ENCODE measurements at places on chromosomes 5 and 9.

- DNase-seq, result no peak
Measured at GRCh38 chr5:137268646-137269045, 230.5 kb downstream of the SPOCK1 start.

DNA sequence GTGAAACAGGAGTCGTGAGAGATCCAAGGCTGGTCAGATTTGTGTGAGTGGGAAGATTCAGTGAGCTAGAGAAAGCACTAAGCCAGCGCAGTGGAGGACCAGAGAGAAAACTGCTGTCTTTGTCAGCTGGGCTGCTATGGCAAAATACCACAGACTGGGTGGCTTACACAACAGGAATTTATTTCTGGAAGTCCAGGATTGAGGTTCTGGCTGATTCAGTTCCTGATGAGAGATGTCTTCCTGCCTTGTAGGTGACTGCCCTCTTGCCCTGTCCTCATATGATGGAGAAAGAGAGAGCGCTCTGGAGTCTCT is 24.2 kb upstream of the ANKRD33B start:
- no peak for DNase-seq

DNA sequence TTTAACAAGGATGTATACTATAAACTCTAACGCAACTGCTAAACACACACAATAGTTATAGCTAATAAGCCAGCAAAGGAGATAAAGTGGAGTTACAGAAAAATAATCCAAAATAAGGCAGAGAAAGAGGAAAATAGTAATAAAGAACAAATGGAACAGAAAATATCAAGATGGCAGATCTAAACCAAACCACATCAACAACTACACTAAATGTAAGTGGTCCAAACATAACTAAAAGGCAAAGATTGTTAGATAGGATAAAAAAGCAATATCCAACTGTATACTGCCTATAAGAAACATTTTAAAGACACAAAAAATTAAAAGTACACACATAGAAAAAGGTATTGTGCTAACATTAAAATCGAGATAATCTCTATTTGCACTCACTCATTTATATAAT is 5.6 kb upstream of the COL23A1 start:
- no peak for DNase-seq

DNA sequence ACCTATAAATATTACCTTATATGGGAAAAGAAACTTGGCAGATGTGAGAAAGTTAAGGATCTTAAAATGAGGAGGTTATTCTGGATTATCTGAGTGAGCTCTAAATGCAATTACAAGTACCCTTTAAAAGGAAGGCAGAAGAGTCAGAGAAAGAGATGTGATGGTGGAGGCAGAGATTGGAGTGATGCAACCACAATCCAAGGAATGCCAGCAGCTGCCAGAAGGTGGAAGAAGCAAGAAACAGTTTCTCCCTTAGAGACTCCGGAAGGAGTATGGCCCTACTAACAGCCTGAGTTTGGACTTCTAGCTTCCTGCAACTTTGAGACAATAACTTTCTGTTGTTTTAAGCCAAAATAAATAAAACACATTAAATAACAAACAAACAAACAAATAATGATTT is 108.7 kb upstream of the PRLR start:
- no peak for DNase-seq

GRCh38 chr9:130185490-130186031 is 13.4 kb downstream of the NCS1 start:
- no peak for DNase-seq

- no peak for DNase-seq
Measured at GRCh38 chr5:181261320-181262049, 542 bp upstream of the TRIM52 start.

All from AG04450 (cell line).